Upper lobe of right lung (tissue), 1 donor: ENCODE measurements at places on chromosomes 3 and 15. TPM values are rescaled to one million over a fixed set of nuclear protein-coding genes. Genes with fewer than 3 reads are reported as not detected.

GRCh38 chr3:70747847-70748246 lies 435.4 kb upstream of the MDFIC2 start:
- H3K36me3 ChIP-seq: no peaks in the 10 kb centered on the region
- no peaks in the 10 kb centered on the region for H3K4me1 ChIP-seq
- no peak overlapping the region for H3K4me3 ChIP-seq
- no peak overlapping the region for H3K27ac ChIP-seq
- H3K27me3 ChIP-seq: no peaks in the 10 kb centered on the region
- no peak for DNase-seq

- H3K27me3 ChIP-seq: no peaks in the 10 kb centered on the region
- no peak overlapping the region for H3K4me3 ChIP-seq
Measured at GRCh38 chr3:101819649-101820206, 29.6 kb upstream of the NFKBIZ start.

DNA sequence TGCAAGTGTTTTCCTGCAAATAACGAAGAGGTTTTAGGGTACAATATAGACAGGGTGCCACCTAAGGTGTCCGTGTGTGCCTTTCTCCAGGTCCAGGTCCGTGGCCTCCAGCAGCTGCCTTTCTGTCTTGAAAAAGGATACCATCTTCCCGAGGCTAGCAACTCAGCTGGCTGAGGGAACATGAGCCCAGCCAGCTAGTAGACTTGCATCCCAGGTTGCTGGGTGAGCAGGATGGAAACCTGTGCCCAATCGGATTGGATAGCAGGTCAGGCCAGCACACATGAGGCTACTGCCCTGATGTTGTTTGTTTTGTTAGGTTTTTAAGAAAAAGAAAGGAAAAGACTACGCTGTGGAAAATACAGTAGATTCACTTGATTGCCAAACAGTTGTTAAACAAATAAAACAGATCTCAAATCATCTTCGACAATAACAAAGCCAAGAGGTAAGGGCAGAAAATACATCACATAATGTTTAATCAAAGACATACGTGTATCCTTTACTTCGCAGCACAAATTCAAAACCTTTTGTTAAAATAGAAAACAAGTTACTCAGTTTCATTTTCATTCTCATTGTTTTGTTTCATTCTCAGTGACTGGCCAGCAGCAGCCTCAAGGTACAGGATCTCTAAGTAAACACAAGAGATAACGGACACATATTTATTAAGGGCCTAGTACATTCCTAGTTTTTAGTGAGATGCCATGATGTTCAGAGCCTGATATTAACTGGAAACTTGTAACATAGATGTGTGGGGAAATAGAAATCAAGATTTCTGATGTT lies 661.2 kb upstream of the NR2F2 start:
- no peaks in the 10 kb centered on the region for H3K36me3 ChIP-seq
- peak overlapping the region; percentile 44 for H3K27ac ChIP-seq
- H3K4me3 ChIP-seq: peak overlapping the region; percentile 11
- no peaks in the 10 kb centered on the region for H3K27me3 ChIP-seq
- peaks cover 5% of the 10 kb centered on the region for H3K4me1 ChIP-seq
- DNase-seq: no peak

GRCh38 chr15:91345736-91346135 lies 245.7 kb downstream of the SV2B start:
- no peaks in the 10 kb centered on the region for H3K4me1 ChIP-seq
- no peaks in the 10 kb centered on the region for H3K36me3 ChIP-seq
- H3K27ac ChIP-seq: no peak overlapping the region
- no peak for DNase-seq
- no peaks in the 10 kb centered on the region for H3K27me3 ChIP-seq

ELL3 gene
- 4.3 TPM for total RNA-seq

SLC51A gene
- total RNA-seq: not detected

ST6GAL1 gene
- 116 TPM for total RNA-seq

CADM2 gene
- total RNA-seq: 0.55 TPM

EIF2A gene
- 83.8 TPM for total RNA-seq
